Stimulated activated CD4-positive, alpha-beta T cell treated with anti-CD3 and anti-CD28 coated beads, Interleukin-4, amount 100 ng/mL, for 4 hours (primary cell): ENCODE measurements at places on chromosomes 1 and 21.

DNA sequence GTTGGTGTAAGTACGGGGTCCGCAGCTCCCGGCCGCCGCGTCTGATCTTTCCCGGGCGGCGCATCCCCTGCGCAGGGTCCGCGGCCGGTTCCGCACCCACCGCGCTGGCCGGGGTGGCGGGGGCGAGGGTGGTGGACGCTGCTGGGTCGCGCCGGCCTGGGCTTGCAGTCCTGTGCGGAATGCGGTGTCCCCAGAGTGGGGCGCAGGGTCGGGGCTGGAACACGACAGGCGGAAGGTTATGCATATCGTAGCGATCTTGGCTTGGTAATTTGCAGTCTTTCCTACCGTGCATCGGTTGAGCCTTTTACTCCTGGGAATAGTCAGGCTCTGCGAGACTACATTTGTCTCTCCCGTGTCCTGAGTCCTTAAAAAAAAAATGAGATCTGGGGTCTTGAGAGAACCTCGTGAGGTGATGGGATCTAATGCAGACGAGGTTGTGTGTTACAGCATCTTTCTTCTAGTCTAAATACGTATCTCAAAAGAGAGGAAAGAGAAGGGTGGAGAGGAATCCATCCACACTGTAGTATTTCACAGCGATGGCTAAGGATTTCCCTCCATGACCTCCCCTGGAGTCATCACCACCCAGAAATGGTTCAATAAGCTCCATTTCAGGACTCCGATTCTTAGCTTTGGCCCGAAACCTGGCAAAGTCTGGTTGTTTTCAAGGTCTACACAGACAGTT lies 572 bp downstream of the ATP1B1 start:
- DNase-seq = no peak

GRCh38 chr1:210905365-210905904 lies 228.5 kb downstream of the KCNH1 start:
- no peak for DNase-seq

GRCh38 chr1:248823517-248824001 lies 2.2 kb downstream of the SH3BP5L start:
- no peak for DNase-seq

DNA sequence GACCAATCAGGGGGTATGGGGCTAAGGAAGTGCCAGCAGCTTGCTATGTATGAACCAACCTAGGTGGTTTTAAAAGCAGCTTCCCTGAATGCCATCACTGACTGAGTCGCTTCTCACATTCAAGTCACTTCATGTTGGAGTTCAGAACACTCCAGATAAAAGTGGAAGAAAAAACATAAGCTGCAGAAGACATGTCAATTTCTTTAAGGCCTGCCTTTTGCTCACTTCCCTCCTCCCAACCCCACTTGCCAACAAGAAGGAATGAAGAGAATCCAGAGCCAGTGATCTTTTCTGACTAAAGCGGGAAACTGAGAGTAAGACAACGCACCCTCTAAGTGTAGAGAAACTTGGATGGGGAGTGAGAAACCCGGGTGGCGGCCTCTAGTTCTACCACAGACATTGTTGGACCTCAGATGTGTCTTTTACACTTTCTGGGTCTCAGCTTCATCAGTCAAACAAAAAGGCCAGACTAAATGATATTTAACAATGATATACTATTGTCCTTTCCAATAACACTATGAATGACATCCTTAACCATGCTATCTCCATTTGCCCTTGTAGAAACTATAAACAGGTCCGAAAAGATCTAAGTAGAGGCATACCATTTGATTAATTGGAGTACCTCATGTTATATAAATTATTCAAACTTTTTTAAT lies 54.1 kb downstream of the LUZP1 start:
- DNase-seq = no peak

DNA sequence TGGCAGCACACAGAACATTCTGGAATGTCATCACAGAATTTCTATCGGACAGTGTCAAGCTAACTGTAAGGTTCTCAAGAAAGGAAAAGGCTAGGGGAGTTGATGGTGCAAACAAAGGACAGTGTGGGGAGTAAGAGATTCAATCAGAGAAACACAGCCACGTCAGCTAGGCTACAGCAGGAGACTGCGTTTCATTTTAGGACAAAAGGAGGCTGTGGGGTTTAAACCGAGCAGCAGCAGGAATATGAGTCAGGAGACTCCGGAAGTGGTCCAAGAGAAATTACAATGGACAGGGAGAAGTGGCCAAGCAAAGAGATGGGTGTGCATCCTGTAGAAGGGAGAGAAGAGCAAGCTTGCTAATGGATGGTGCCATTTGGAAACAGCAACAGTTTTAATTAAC lies 37.4 kb upstream of the C1orf198 start:
- no peak for DNase-seq

- DNase-seq = no peak
Observed at GRCh38 chr1:119859647-119860046, 36.7 kb downstream of the ADAM30 start.

- peak; percentile 50 for DNase-seq
Observed at GRCh38 chr1:157490467-157491165, 61.7 kb downstream of the FCRL5 start.

DNA sequence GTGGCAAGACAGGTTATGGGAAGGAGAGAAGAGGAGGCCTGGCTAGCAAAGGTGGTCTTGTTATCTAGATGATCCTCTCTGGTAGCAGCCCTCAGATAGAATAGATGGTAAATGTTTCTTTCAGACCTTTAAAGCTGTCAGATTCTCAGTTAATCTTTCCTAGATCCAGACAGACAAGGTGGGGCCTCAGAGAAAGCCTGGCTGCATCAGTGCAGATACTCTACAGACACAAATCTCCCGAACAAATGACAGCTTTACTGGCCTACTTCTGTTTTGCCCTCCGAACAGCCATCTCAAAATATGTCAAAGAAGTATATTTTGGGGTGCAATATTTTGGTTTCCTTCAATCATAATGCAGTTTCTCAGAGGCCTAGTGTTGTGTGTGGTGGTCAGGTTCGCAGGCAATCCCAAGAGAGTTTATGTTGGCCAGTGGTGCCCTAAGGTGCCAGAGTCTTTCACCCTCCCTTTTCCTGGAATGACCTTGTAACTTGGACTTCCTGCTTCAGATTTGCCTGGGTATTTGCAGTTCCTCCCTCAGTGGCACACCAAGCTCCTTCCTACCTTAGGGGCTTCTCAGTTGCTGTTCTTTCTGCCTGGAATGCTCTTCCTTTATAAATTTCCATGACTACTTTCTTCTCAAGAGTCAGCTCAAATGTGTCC lies 7.0 kb downstream of the LRRC8B start:
- no peak for DNase-seq

DNA sequence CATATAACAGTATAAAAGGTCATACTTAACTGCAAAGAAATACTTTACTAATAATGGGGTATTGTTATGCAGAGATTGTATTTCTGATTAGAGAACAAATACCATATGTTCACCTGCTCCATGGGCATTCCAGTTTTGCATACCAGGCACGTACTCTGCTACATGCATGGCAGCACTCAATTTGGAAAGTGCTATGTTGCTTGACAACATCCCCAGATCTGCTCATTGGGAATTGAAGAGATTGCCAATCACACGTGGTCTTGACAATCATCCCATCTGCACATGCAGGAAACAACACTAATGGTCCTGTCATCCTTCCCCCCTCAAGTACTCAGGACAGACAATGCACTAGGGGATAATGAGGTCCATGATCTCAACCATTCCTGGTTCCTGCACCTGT lies 63.4 kb upstream of the PDE4B start:
- DNase-seq = no peak

DNA sequence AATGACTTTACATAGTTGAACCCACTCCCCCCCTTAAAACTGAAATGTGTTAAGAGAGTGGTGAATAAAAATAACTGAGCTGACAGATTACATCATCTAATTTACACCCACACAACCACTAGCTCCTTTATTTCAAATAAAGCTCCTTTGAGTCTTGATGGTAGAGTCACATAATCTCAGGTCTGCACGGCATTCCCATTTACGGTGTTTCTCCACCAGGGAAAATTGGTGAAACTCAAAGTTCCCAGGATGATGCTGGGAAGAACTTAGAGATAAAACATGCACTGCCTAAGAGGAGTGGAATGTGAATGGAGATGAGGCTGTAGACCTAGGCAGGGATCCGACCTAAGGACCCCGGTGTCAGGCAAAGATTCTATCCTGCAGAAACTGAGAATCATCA lies 727.8 kb upstream of the ADAMTS5 start:
- no peak for DNase-seq

DNA sequence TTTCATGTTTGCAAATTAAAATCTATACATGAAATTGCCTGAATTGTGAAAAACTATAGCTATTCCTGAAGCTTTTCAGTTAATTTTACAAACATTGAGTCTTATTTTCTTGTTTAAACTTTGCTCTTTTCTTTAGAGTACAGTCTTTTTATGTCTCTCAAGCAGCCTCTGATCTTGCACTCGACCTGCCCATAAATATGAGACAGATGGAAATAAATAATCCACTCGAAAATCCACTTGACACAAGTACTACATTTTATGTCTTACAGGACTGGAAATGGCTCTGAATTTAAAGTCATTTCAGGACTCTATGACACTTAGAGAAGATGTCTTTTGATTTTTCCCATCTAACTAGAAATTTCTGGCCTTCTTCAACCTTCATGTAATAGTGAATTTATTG lies 283.8 kb downstream of the USP25 start:
- DNase-seq = no peak

DNA sequence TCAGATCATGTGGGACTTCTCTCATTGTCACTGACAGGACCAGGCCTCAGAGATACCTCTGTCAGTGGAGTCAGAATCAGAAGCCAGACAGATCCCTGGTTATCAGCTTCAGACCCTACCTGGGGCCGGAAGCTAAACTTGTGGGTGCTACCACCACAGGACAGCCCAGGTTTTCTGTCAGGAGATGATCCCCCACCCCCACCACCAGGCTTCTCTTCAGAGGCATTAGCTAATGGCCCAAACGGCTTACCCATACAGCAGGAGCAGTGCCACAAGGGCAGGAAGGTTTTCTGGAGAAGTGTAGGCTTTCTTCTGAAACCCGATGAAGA lies 105.5 kb downstream of the ABCA4 start:
- DNase-seq = no peak

DNA sequence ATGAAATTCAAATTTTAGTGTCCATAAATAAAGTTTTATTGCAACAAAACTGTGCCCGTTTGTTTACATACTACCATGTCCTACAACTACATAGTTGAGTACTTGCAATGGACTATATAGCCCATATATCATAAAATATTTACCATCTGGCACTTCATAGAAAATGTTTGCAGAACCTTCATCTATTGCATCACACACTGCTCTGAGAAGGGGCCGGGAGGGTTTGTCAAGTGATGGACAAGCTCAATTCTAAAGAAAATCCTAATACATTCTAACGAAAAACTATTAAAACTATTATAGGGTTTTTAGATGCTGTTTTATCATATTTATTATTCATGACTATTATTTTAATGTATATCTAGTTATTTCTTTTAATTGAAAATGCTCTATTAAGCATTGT lies 35.9 kb downstream of the RGSL1 start:
- DNase-seq = no peak
